ENCODE measurements at places on chromosomes 12 and 14.

DNA sequence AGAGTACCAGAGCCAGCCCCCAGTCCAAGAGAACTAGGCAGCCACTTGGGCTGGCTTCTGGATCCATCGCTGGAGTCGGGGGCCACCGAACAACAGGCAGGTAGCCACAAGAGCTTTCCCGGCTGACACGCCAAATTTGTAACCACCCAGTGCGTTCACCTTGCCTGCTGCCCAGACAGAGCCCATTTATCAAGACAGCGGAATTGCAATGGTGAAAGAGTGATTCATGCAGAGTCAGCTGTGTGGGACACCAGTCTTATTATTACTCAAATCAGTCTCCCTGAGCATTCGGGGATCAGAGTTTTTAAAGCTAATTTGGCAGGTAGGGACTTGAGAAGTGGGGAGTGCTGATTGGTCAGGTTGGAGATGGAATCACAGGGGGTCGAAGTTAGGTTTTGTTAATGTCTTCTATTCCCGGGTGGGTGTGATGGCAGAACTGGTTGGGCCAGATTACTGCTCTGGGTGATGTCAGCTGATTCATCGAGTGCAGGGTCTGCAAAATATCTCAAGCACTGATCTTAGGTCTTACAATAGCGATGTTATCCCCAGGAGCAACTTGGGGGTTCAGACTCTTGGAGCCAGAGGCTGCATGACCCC, 64.3 kb downstream of the PDE6H start:
- DNase-seq, result no peak

DNA sequence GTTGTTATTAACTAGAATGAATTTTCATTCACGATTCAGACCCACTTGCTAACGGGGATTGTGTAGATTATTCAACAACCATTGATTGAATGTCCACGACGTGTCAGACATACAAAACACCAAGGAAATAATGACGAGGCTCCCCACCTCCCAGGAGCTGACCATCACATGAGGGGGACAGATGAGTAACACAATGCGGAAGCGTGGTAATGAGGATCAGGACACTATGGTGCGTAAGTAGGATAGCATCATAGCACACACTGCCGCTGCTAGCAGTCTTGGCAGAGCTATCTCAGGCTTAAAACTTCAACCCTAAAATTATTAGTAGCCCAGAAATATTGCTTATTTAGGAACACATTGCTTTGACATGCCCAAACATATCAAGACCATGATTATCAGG, 265.8 kb downstream of the EGLN3 start:
- no peak for DNase-seq

DNA sequence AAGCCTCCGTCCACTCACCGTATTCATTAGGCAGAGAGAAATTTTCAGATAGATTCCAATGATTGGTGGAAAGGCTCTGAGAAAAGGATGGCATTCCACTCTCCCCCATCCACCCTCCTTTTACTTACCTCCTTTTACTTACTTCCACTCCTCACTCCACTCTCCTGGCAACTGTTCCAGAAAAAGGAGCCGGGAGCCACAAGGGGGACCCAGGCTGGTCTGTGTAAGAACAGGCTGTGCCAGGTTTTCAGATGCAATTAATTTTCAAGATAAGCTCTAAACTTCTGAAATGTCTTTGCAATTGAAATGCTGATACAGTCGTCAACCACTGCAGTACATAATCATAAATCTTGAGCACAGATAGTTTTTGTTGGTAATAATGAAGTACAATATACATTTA, 248.8 kb downstream of the ANO6 start:
- DNase-seq, result no peak

- no peak for DNase-seq
These were observed 98.9 kb downstream of the PRKCH start for GRCh38 chr14:61420326-61420725.

- no peak for DNase-seq
These were observed 408.9 kb downstream of the SOX5 start for GRCh38 chr12:23540572-23540971.

- no peak for DNase-seq
These were observed 127.3 kb upstream of the HIF1A start for GRCh38 chr14:61567838-61568571.

DNA sequence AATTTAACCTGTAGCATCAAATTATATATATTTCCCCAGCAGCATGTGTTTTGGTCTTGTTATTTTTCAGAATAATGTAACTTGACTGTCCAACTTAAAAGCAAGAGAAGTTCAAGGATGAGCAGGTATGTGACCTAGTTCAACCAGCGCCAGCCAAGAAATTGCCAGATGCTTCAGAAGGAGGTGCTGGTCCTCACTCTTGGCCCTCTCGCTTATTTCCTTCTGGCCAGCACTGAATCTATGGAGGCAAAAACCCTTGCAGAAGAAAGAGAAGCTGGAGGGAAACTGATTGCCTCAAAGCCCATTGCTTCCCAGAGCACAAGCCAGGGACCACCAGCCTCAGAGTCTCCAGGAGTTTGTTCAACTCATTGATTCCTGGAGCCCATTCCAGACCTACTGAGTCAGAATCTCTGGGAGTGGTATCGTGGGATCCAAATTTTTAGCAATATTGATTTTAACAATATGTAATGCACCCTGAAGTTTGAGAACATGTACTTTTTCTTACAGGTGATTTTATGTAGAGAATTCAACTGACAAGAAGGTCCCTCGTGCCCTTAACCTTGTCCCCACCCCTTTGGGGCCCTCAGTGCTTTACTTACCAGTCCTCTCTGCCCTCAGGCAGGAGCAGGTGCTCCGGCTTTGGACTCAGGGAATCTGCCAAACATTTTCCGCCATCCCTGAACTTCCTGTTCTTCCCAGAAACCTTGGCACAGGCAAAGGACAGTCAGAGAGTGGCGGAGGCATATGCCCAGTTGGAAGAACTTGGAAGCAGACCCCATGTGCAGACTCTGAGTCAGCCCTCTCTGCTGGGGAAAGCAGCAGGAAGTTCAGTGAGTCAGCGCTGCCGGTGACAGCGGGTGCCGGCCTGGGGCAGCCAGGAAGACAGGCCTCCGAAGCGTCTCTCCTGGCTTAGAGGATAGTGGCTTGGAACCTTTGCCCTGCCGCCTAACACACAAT, 10.4 kb downstream of the BEST3 start:
- no peak for DNase-seq

- DNase-seq, result no peak
These were observed 391.3 kb downstream of the EMP1 start for GRCh38 chr12:13587721-13588390.

- no peak for DNase-seq
These were observed 22.9 kb downstream of the NDUFA12 start for GRCh38 chr12:94980577-94980976.

- no peak for DNase-seq
These were observed 11.3 kb upstream of the HRK start for GRCh38 chr12:116892349-116893140.

GRCh38 chr14:47678993-47679392, 3.6 kb upstream of the MDGA2 start:
- DNase-seq, result no peak

GRCh38 chr12:12521044-12521485, 41.6 kb downstream of the DUSP16 start:
- no peak for DNase-seq

GRCh38 chr14:89757313-89757939, 197.1 kb downstream of the EFCAB11 start:
- DNase-seq, result no peak

DNA sequence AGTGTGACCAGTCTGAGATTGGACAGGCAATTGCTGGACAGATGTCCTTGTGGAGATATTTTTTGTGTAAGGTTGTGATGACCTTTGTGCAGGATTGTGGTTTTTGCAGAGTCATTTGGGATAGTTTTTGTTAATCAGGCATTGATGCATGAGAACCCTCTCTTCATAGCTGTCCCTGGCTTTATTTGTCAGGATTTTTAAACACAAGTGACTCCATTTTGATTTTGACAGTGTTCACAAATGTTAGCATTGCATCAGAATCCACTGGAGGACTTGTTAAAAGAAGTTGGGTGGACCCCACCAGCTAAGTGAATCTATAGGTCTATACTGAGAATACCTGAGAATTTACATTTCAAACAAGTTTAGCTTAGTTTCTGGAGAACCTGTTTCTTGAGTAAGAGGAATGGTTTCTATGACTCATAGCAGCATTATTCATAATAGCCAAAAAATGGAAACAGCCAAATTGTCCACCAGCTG, 11.8 kb downstream of the FNTB start:
- no peak for DNase-seq

GRCh38 chr12:97267594-97268202, 194.9 kb upstream of the RMST start:
- DNase-seq, result no peak

GRCh38 chr12:109868182-109869051, 11.9 kb downstream of the GLTP start:
- DNase-seq, result no peak

GRCh38 chr14:93713726-93714405, 74.4 kb downstream of the PRIMA1 start:
- DNase-seq, result no peak

DNA sequence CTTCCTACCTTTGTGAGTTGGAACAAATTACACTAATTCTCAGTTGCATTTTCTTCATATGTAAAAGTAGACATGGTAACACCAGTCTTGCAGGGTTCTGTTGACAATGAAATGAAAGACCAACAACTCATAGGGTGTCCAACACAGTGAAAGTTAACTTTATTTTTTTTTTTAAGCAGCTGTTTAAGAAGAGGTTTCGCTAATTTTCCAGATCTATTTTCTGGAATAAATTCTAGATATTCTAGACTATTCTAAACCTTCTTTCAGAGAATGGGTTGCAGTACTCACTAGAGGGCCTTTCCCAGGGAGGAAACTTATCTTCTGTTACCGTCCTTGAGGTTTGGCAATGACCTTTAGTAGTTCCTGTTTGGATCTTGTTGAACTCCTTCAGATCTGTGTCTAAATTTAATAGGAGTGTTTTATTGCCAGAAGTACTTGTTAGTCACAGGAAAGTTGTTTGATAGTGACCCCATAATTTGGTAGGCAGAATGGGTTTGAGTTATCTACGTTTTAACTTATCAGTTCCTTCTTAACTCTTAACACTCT, 2.8 kb upstream of the ART4 start:
- DNase-seq, result no peak
